ENCODE measurements at places on chromosomes 16 and 17.

DNA sequence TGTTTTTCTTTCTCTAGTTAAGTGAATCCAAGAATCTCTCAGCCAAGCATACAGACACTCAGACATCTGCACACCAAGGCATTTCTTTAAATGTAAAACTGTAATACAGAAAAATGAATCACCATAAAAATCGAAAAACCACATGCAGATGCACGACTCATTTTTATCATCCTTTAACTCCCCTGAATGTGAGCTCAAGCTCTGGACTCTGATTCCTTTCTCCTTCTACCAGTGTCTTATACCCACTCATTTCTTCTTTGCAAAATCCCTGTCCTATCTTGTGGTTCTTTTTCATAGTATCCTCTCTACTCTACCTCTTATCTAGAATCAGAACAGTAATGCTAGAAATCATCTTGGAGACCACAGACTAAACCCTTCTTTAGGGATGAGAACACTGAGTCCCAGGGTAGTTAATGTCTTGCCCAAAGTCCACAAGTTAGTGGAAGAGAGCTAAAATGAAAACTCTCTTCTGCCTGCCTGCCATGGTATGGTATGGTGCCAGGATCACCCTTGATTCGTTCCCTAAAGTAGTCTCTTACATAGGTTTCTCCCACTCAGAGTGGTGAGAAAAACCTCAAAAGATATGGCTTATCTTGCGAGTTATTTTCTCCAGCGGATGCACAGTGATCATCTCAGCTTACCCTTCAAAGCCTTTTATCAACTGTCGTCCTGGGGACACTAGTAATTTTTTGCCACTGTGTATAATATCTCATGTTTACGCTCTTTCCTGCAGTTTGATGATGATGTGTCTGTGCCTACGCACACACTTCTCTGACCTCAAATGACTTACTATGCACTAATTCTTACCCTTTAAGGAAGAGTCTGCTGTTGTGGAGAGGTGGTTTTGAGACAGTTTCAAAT, 30.2 kb downstream of the BRD7 start:
- no peak overlapping the region for H3K4me3 ChIP-seq
- H3K27ac ChIP-seq, result no peak overlapping the region
- DNase-seq, result no peak

- peaks cover 16% of the 10 kb centered on the region for H3K4me1 ChIP-seq
- no peaks in the 10 kb centered on the region for H3K36me3 ChIP-seq
- H3K27me3 ChIP-seq, result no peaks in the 10 kb centered on the region
- H3K27ac ChIP-seq, result peak overlapping the region; percentile 93
Measured at GRCh38 chr16:14071576-14072271, 605 bp downstream of the MRTFB start.

DNA sequence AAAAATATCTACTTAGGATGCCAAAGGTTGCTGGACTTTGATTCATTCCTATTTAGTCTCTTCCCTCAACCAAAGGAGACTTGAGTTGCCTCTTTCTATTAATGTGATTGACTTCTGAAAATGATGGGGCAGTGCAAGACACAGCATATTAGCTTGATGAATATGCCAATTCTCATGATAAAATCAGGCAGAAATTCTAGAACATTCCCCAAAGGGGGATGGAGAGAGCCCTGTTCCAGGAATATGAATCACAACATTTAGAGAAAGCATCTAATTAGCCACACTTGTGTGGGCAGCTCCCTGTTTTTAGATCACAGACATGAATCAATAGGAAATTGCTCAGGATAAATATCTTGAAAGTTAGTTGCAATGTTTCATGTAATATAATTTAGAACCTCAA, 584.0 kb upstream of the CDH8 start:
- H3K4me3 ChIP-seq, result no peak overlapping the region
- H3K36me3 ChIP-seq, result peaks cover 2% of the 10 kb centered on the region
- peaks cover 8% of the 10 kb centered on the region for H3K4me1 ChIP-seq
- no peak for DNase-seq

GRCh38 chr16:58329135-58329534, 34.3 kb upstream of the PRSS54 start:
- H3K4me1 ChIP-seq, result peaks cover 16% of the 10 kb centered on the region
- H3K27me3 ChIP-seq, result peaks cover 11% of the 10 kb centered on the region
- no peaks in the 10 kb centered on the region for H3K36me3 ChIP-seq
- no peak for DNase-seq

DNA sequence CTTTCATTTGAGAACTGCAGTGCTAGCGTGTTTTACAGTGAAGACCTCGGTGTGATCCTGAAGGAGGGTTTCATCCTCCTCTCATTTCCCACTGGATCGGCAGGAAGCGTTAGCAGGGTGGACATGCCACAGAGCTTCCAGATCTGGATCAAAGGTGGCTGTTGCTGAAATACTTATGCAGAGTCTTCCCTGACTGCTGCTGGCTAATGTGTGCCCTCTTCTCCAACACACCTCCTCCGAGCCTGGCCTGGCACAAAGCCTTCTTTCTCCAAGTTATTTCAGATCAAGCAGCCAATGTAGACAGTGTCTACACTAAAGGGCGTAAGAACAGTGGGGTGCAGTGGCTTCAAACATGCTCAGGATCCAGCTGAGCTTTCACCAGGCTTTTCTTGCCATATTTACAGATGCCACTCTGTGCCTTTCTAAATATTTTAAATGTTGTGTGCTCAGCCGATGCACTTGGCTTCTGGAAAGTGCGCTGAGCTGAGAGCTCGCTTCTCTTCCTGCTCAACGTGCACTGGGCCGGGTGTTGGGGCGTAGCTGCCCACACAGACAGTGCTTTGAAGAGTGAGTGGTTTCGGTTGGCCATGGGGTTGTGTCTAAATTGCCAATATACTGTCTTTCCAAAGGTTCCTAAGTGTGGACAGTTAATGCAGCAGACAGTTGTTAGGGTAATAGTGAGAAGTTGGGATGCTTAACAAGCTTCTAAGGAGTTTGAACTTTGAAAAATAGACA, 2.1 kb downstream of the ZNF750 start:
- no peak overlapping the region for H3K4me3 ChIP-seq
- no peaks in the 10 kb centered on the region for H3K27me3 ChIP-seq
- H3K27ac ChIP-seq, result peak overlapping the region; percentile 17
- no peak for DNase-seq
- H3K4me1 ChIP-seq, result peaks cover 9% of the 10 kb centered on the region

- no peak for DNase-seq
- no peak overlapping the region for H3K4me3 ChIP-seq
- H3K36me3 ChIP-seq, result no peaks in the 10 kb centered on the region
- H3K27ac ChIP-seq, result no peak overlapping the region
- H3K27me3 ChIP-seq, result peaks cover 3% of the 10 kb centered on the region
Measured at GRCh38 chr17:20122254-20122879, 113.2 kb downstream of the SPECC1 start.

GRCh38 chr17:82605939-82606600, 42.2 kb downstream of the WDR45B start:
- H3K36me3 ChIP-seq, result peaks cover 32% of the 10 kb centered on the region
- H3K4me1 ChIP-seq, result peaks cover 22% of the 10 kb centered on the region
- DNase-seq, result no peak
- H3K27ac ChIP-seq, result no peak overlapping the region
- no peak overlapping the region for H3K4me3 ChIP-seq

- H3K4me1 ChIP-seq, result peaks cover 41% of the 10 kb centered on the region
- peak overlapping the region; percentile 96 for H3K4me3 ChIP-seq
- H3K36me3 ChIP-seq, result peaks cover 2% of the 10 kb centered on the region
- H3K27ac ChIP-seq, result peak overlapping the region; percentile 72
- H3K27me3 ChIP-seq, result peaks cover 44% of the 10 kb centered on the region
Measured at GRCh38 chr16:3021449-3022207, 1.5 kb downstream of the TNFRSF12A start.

- no peak overlapping the region for H3K4me3 ChIP-seq
- H3K4me1 ChIP-seq, result peaks cover 20% of the 10 kb centered on the region
- no peak for DNase-seq
- H3K36me3 ChIP-seq, result no peaks in the 10 kb centered on the region
Measured at GRCh38 chr17:17400566-17401184, 76.1 kb upstream of the MED9 start.

DNA sequence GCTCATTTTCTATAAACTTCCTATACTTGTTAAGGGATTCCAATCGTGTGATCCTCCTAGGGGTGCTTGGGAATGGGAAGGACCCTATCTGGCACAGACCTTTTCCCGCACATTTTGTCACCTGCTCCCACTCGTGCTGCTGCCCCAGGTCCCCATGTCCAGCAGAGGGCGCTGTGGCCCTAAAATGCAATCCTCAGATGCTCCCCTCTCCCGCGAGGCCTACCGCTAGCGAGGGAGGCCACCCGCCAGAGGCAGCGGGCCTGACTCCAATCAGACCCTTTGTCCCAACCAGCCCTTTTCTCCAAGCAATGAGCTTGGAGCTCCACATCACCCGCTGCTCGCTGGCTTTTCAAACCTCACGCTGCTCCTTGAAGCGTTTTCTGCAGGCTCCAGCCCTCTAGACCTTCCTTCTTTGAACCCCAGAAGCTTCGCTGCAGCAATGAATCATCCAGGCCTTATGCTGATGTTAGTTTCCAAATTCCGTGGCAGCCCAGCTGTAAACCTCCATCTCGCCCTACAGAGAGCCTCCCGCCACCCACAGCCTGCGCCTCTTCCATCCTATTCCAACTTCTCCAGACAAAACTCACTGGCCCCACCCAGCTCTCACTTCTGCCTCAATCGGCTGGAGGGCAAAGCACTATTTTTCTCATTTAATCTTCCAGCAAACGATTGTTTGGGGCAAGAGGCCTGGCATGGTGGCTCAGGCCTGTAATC, 23.6 kb upstream of the FZD2 start:
- H3K27ac ChIP-seq, result peak overlapping the region; percentile 98
- H3K27me3 ChIP-seq, result no peaks in the 10 kb centered on the region
- peaks cover 34% of the 10 kb centered on the region for H3K4me1 ChIP-seq
- peak overlapping the region; percentile 36 for H3K4me3 ChIP-seq
- H3K36me3 ChIP-seq, result no peaks in the 10 kb centered on the region

DNA sequence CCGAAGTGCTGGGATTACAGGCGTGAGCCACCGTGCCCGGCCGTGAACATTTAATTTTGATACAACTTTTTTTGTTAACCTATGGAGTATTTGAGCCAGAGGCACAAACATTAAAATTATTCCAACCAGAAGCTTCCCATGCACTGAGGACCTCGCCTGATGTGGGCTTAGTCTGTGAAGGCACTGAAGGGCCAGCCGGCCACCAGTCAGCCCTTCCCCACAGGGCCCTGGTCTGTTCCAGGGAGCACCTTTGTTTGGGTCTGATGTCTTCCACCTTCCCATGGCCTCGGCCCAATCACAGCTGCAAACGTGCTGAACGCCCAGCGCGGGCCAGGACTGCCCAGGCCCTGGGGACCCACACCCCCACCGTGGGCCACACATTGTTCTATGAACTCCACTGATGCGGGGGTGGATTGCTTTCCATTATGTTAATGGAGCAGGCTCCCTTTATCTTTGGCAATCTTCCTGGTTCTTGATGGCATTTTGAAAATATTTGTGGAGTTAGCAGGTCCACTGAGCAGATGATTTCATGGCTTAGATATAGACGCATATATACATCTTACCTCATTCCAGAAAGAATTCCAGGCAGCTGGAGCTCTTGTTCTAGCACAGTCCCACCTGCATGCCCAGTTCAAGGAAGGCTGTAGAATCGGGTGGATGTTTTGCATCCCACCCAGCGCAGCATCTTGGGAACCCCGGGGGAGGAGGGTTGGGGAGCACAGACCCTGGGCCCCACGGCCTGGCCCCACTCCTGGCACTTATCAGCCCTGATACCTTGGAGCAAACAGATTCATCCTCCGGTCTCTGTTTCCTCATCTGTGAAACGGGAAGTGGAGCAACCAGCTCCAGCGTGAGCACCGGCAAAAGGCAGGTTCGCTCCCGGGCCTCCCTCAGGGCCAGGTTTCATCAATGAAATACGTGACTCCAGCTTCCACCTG, 14.5 kb downstream of the SPIRE2 start:
- H3K4me3 ChIP-seq, result no peak overlapping the region
- no peak for DNase-seq
- H3K27ac ChIP-seq, result peak overlapping the region; percentile 35

- H3K4me1 ChIP-seq, result peaks cover 22% of the 10 kb centered on the region
- DNase-seq, result peak; percentile 15
- H3K27ac ChIP-seq, result peak overlapping the region; percentile 86
- H3K36me3 ChIP-seq, result no peaks in the 10 kb centered on the region
Measured at GRCh38 chr16:318628-319027, 33.9 kb downstream of the AXIN1 start.

DNA sequence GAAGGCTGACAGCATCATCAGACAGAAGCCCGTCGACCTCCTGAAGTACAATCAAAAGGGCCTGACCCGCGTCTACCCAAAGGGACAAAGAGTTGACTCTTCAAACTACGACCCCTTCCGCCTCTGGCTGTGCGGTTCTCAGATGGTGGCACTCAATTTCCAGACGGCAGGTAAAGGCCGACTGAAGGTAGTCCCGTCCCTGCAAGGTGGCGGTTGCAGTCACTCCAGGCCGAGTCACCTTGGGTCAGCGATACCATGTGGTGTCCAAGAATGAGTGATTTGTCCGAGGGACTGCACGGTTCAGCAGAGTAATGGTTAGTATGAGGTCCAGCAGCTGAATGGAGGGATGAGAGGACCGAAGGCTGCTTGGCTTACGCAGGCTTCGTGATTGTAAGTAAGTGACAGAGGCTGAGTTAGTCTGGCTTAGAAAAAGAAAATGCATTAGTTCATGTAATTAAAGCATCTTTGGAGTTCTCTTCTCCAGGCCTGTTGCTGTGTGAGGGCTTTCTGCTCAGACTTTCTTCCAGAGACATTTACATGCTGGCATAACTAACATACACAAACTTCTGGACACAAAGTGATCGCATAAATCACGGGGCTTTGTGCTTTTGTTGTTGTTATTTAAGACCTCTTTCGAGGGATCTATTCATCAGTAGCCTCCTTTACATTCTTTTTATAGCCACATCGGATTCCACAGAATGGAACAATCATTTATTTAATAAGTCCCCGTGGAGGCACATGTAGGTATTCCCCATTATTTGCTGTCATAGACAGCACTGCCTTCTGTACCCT, 74.9 kb downstream of the SDR42E1 start:
- peaks cover 28% of the 10 kb centered on the region for H3K4me1 ChIP-seq
- H3K27ac ChIP-seq, result no peak overlapping the region
- DNase-seq, result no peak

DNA sequence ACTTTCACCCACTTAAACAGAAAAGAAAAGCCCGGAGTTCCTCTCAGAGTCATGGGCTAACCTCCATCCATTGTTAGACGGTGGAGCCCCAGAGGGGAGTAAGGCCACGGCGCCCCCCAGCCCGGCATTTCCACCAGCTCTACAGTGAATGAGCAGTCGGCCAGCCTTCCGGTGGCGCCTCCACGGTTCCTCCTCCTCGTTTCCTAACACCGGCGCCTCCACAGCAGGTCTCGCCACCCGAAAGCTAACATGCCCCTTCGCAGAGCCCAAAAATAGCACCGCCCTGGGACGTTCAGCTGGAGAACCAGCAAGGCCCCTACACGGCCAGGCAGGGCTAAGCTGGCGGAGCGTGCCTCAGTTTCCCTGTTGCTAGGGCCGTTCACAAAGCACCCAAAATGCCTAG, 858 bp downstream of the MMD start:
- H3K36me3 ChIP-seq, result peaks cover 30% of the 10 kb centered on the region
- peak overlapping the region; percentile 94 for H3K27ac ChIP-seq
- peak overlapping the region; percentile 93 for H3K4me3 ChIP-seq
- H3K27me3 ChIP-seq, result peaks cover 27% of the 10 kb centered on the region

- H3K36me3 ChIP-seq, result no peaks in the 10 kb centered on the region
- no peaks in the 10 kb centered on the region for H3K27me3 ChIP-seq
- H3K4me1 ChIP-seq, result peaks cover 32% of the 10 kb centered on the region
Measured at GRCh38 chr17:66518677-66519076, 216.3 kb downstream of the PRKCA start.

Data from neural crest cell (in vitro differentiated cells).